Activated CD8-positive, alpha-beta T cell treated with anti-CD3 and anti-CD28 coated beads for 36 hours (primary cell): ENCODE measurements at places on chromosomes 2 and 18.

GRCh38 chr2:30298302-30298701 is 67.0 kb downstream of the LBH start:
- H3K36me3 ChIP-seq, result no peaks in the 10 kb centered on the region
- no peak for DNase-seq
- no peak overlapping the region for H3K4me3 ChIP-seq
- no peaks in the 10 kb centered on the region for H3K27me3 ChIP-seq
- no peak overlapping the region for H3K27ac ChIP-seq

DNA sequence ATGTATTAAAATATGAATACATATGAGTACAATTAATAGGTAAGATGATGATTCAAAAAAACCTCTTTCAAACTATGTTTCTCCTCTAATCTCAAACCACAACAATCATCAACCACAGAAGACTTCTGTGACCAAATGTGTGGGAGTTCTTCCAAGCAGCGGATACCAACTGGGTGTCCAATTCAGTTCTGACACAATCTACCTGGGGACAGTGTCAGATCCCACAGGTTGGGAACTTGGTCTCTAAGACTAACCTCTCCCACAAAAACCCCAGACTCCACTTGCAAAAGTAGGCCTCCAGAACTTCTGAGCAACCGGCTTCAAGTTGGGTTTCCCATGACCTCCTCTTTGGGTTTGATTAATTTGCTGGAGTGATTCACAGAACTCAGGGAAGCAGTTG is 26.9 kb downstream of the FASTKD1 start:
- H3K27me3 ChIP-seq, result no peaks in the 10 kb centered on the region
- no peak overlapping the region for H3K4me3 ChIP-seq
- peaks cover 6% of the 10 kb centered on the region for H3K4me1 ChIP-seq
- peaks cover 27% of the 10 kb centered on the region for H3K36me3 ChIP-seq
- no peak overlapping the region for H3K27ac ChIP-seq
- no peak for DNase-seq

DNA sequence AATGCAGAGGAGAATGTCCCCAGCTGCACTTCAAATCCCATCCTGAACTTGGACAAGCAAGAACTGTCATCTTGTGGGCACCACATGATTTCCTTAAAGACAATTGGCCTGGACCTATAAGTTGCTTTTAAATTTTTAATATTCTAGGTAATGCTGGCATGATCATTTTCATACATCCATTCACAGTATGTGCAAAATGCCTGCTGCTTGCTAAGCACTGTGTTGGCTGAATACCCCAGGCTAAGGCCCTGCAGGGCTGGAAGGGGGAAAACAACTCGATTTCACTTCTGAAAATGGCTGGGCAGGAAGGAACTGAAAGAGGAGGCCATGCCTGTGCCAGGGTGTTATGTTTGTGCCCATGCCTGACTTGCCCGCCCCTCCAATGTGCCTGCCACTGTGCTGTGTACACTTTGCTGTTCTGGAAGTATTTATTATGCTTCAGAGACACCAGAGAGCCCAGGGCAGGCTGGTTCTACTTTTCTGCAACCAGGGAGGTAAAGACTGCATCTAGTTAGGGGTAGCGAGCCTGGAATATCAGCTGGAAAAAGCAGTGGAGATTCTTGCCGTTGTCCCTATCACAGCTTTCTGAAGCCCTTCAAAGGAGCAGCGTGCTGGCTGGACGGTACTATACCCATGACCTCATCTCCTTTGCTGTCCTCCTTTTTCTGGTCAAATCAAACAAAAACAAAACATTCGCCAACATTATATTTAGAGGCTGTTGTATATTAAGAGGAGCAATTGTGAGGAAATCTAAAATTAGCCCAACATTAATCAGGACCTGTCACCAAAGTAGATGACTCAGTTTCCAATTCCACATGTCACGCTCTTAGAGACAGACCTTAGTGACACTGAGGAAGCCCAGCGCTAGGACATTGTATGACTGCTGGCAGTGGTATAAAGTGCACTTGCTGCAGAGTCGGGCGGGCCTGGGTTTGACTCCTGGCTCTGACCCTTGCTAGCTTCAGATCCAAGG is 158.1 kb downstream of the DDX1 start:
- H3K36me3 ChIP-seq, result no peaks in the 10 kb centered on the region
- DNase-seq, result no peak
- H3K27me3 ChIP-seq, result no peaks in the 10 kb centered on the region
- H3K27ac ChIP-seq, result no peak overlapping the region

- no peak overlapping the region for H3K27ac ChIP-seq
- no peaks in the 10 kb centered on the region for H3K36me3 ChIP-seq
- DNase-seq, result no peak
- H3K4me3 ChIP-seq, result no peak overlapping the region
- H3K4me1 ChIP-seq, result no peaks in the 10 kb centered on the region
These were observed 358.4 kb downstream of the CCDC85A start for GRCh38 chr2:56542213-56542612.

DNA sequence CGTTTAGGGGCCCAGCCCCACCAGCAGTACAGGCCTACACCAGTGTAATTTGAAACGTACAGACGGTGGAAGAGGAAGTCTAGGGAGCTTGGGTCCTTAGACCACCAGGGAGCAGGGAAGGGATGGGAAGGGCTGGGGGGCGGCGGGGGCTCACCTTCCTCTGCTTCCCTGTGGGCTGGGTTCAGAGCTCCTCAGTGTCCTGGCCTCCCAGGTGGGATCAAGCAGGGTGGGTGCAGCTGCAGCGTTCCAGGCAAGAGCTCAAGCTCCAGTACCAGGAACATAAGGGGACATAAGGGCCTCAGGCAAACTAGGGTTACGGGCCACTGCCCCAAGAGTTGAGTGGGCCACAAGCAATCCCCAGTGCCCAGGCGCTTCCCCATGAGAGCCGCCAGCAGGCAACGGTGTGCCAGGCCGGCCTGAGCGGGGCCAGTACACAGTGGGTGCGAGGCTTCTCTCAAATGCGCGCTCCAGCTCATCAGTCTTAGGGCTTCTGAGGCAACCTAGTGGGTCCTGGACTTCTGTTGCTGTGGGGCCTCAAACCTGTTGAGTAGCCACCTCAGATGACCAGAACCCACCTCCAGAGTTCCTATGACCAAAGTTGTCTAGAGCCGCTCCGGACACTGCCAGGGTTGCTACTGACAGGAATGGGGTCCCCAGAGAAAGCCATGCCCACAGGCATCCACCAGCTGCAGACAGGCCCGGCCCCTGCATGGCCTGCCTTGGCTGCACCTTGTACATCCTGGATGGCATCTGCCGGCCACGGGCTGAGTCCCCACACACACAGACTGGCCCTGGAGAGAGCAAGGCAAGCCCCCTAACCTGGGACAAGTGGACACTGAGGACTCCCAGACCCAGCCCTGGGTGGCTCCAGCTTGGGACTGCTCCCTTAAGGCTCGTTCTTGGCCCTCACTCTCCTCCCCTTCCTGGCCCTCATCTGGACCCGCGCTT is 5.2 kb downstream of the ANKRD23 start:
- peaks cover 6% of the 10 kb centered on the region for H3K36me3 ChIP-seq
- H3K27ac ChIP-seq, result peak overlapping the region; percentile 61
- H3K4me1 ChIP-seq, result peaks cover 18% of the 10 kb centered on the region

- DNase-seq, result no peak
- no peaks in the 10 kb centered on the region for H3K36me3 ChIP-seq
- H3K4me3 ChIP-seq, result no peak overlapping the region
- H3K27me3 ChIP-seq, result peaks cover 8% of the 10 kb centered on the region
- no peak overlapping the region for H3K27ac ChIP-seq
- H3K4me1 ChIP-seq, result peaks cover 10% of the 10 kb centered on the region
These were observed 147.2 kb downstream of the DYSF start for GRCh38 chr2:71600555-71600954.

DNA sequence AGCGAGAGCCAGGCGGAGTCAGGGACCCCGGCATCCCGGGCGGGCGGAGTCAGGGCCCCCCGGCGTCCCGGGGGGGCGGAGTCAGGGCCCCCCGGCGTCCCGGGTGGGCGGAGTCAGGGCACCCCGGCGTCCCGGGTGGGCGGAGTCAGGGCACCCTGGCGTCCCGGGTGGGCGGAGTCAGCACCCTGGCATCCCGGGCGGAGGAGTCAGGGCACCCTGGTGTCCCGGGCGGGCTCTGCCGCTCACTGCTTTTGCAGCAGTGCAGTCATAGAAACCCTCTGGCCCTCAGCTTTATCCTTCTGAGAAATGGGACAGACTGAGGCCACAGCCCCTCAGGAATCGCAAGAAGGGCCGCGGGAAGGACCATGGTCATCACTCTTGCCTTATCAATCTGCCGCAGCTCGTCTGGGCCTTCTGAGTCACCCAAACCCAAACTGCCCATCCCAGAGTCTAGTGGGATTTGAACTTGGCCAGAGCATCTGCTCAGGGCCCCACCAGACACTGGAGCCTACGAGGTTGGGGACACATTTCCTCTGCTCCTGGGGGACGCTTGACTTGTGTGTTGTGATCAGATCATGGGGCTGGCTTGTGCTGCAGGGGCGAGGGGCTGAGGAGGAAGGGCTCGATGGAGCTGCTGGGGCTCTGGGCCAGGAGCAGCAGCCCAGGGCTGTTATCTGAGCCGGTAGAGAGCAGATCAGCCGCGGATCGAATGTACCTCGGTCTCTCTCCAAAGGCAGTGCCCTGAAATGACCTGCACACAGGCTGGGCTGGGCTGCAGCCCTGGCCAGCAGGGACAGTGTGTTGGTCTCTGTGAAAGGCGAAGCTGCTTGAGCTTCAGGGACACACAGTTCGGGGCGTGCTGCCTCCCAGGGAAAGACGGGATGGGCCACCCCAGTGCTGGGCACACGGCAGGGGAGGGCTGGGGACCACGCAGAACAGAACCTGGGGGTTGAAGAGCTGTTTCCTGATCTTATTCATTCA is 290.1 kb upstream of the HDAC4 start:
- no peaks in the 10 kb centered on the region for H3K4me1 ChIP-seq
- no peak for DNase-seq
- H3K36me3 ChIP-seq, result no peaks in the 10 kb centered on the region
- H3K27ac ChIP-seq, result no peak overlapping the region

GRCh38 chr18:73621091-73621490 is 526.5 kb downstream of the FBXO15 start:
- no peak overlapping the region for H3K4me3 ChIP-seq
- H3K4me1 ChIP-seq, result no peaks in the 10 kb centered on the region
- H3K36me3 ChIP-seq, result no peaks in the 10 kb centered on the region
- no peak overlapping the region for H3K27ac ChIP-seq

DNA sequence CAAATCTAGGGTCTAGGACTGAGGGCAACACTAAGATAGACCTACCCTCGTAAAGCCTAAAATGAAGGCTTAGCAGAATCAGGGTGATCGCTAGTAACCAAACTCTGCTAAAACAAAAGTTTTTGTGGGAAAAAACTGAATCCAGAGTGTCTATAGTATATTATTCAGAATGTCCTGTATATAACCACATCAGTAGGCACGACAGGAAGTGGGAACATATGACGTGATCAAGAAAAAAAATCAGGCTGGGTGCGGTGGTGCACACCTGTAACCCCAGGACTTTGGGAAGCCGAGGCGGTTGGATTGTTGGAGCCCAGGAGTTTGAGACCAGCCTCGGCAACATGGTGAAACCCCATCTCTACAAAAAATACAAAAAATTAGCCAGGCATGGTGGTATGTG is 106.1 kb downstream of the UGGT1 start:
- H3K27ac ChIP-seq, result no peak overlapping the region
- peaks cover 27% of the 10 kb centered on the region for H3K4me1 ChIP-seq
- no peak overlapping the region for H3K4me3 ChIP-seq
- no peak for DNase-seq
- peaks cover 21% of the 10 kb centered on the region for H3K36me3 ChIP-seq

GRCh38 chr18:28095631-28096030 is 81.3 kb downstream of the CDH2 start:
- no peak overlapping the region for H3K4me3 ChIP-seq
- H3K27ac ChIP-seq, result no peak overlapping the region
- DNase-seq, result no peak
- no peaks in the 10 kb centered on the region for H3K36me3 ChIP-seq
- no peaks in the 10 kb centered on the region for H3K4me1 ChIP-seq

DNA sequence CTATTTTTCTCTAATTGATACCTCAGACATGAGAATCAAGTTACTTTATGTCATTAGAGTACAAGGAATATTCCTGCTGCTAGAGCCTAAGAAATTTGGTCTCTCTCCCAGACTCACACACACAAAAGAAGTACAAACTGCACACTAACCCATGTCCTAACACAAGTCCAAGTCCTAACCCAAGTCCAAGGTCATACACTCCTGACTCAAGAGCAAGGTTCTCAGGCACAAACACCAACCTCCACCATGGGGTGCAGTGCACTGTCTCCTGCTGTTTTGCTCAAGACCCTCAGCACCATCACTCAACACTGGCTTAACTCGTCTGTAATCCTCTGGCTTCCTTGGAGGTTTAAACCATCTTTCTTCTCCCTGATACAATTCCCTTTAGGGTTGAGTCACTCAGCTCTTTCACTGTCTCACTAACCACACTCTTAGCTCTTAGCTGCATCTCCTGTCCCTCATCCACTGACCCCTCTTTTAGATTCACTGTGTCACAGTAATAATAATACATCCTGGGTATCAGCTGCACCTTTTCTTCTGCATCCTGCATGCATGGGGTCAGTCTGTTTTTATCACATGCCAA is 129.8 kb downstream of the BCL2L11 start:
- H3K4me3 ChIP-seq, result no peak overlapping the region
- DNase-seq, result no peak
- no peaks in the 10 kb centered on the region for H3K27me3 ChIP-seq
- peaks cover 2% of the 10 kb centered on the region for H3K36me3 ChIP-seq
- H3K27ac ChIP-seq, result no peak overlapping the region
- H3K4me1 ChIP-seq, result peaks cover 5% of the 10 kb centered on the region

DNA sequence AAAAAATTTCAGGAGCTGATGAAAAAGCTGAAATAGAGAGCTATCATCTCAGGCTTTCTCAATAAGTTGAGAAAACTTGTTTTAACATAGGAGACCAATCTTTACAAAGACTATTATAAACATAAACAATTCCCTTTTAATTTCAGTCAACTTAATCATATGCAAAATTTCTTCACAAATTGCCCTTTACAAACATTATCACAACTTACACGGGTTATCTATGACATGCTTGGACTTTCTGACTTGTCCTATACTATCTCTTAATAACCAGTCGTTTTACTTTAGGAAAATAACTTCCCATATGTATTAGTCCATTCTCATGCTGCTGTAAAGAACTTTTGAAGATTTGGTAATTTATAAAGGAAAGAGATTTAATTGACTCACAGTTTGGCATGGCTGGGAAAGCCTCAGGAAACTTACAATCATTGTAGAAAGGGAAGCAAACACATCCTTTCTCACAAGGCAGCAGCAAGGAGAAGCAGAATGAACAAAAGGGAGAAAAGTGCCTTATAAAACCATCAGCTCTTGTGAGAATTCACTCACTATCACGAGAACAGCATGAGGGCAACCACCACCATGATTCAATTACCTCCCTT is 1583.7 kb upstream of the CELF4 start:
- H3K36me3 ChIP-seq, result no peaks in the 10 kb centered on the region
- H3K4me1 ChIP-seq, result no peaks in the 10 kb centered on the region

GRCh38 chr2:29053223-29053622 is 21.1 kb downstream of the PCARE start:
- peak; percentile 23 for DNase-seq
- no peak overlapping the region for H3K27ac ChIP-seq
- H3K27me3 ChIP-seq, result no peaks in the 10 kb centered on the region

GRCh38 chr2:150688016-150688415 is 200.5 kb upstream of the RND3 start:
- H3K36me3 ChIP-seq, result no peaks in the 10 kb centered on the region
- no peaks in the 10 kb centered on the region for H3K4me1 ChIP-seq
- no peaks in the 10 kb centered on the region for H3K27me3 ChIP-seq
- no peak overlapping the region for H3K27ac ChIP-seq

GRCh38 chr18:9772847-9773677 is 65.0 kb downstream of the RAB31 start:
- peaks cover 15% of the 10 kb centered on the region for H3K27me3 ChIP-seq
- DNase-seq, result no peak
- H3K27ac ChIP-seq, result no peak overlapping the region
- H3K36me3 ChIP-seq, result no peaks in the 10 kb centered on the region

GRCh38 chr2:231780123-231780908 is 766 bp downstream of the PDE6D start:
- peaks cover 42% of the 10 kb centered on the region for H3K4me1 ChIP-seq
- H3K27me3 ChIP-seq, result no peaks in the 10 kb centered on the region
- H3K27ac ChIP-seq, result no peak overlapping the region
- peak; percentile 41 for DNase-seq
